ENCODE measurements at places on chromosomes 7 and 10. TPM values are rescaled to one million over a fixed set of nuclear protein-coding genes. Genes with fewer than 3 reads are reported as not detected.

MAGI2 gene
- 10.7 TPM for total RNA-seq

MSS51 gene
- 2.8 TPM for total RNA-seq

NPFFR1 gene
- total RNA-seq, result not detected

SNX10 gene
- not detected for total RNA-seq

AMZ1 gene
- 5.8 TPM for total RNA-seq

PLAU gene
- total RNA-seq, result 112 TPM

SLC25A28 gene
- total RNA-seq, result 27.5 TPM

SEMA3E gene
- 1.6 TPM for total RNA-seq

- DNase-seq, result no peak
Measured at GRCh38 chr7:19713676-19714075, 4.8 kb upstream of the POLR1F start.

- DNase-seq, result no peak
Measured at GRCh38 chr7:64187408-64187807, 19.6 kb upstream of the ZNF735 start.

GRCh38 chr10:23065181-23065948, 30.0 kb upstream of the MSRB2 start:
- peak; percentile 70 for DNase-seq

- no peak for DNase-seq
Measured at GRCh38 chr10:30233186-30233959, 115.7 kb downstream of the MTPAP start.

- no peak for DNase-seq
Measured at GRCh38 chr10:43224321-43224720, 42.5 kb downstream of the RASGEF1A start.

GRCh38 chr7:3092468-3092867, 48.8 kb upstream of the CARD11 start:
- DNase-seq, result no peak

GRCh38 chr7:113774182-113774807, 144.5 kb downstream of the PPP1R3A start:
- no peak for DNase-seq

DNA sequence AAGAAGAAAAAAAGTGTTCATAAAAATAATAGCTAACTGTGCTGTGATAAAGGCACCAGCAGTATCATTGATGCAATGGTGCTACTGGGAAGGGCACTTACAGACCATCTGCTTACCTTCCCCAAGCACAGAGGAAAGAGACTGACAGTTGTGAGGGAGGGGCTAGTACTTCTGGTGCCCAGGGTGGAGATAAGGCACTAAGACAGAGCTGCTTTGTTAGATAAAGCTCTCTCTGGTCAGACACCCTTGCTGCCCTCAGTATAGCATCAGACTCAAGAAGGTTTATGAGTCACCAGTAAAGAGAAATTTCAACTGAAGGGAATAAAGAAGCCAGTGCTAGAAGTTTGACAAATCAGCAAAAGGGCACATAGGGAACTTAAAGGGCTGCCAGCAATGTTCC, 325.6 kb downstream of the HPSE2 start:
- DNase-seq, result no peak

GRCh38 chr7:100572281-100572948, 1.3 kb downstream of the SAP25 start:
- no peak for DNase-seq

DNA sequence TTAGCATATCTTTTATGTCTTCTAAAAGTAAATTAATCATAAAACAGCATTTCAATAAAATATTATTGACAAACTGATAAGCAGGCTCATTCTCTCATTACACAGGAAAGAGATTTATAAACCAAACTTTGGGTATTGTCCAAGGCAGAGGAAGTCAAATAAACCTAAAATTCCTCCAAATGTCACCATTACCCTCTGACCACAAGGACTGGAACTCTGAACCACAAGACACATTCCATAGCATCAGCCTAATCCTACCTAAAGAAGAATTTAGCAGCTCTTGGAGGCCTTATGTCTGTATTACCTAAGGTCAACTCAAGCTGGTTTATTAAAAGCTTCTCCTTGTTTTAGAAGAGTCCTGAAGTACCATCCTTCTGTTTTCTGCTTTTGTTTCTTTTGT, 82.4 kb upstream of the SLC13A1 start:
- DNase-seq, result no peak

DNA sequence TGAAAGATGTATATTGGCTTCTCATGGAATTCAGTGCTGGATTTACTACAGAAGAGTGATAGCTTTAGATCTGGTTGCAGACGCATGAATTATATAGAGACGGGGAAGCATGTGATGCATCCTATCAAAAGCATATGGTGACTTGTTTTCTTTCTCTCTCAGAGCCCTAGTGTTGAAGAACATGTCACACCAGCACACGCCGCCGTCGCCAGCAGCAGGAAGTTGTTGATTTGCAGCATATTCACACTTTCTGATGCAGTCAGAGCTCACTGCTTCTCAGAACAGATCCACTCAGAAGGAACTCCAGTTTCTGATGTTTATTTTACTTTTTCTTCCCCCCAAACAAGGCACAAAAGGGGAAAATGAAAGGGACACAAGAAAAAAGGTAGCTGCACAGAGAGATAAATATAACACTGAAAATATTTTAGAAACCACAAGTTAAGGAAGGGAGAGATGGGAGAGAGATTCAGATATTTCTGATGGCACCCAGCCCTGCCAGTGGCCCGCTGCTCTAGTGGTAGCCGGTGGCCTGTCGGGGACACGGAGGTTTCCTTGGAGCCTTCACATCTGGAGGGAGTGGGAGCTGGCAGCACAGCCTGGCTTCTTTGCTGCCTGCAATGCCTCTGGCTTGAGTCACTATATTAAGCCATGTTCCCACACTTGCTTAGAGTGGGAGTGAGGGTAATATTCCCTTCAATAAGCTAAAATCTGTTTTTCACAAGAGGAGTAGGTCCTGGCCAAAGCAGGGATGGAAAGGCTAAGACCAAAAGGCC, 123.2 kb downstream of the NRP1 start:
- DNase-seq, result no peak

DNA sequence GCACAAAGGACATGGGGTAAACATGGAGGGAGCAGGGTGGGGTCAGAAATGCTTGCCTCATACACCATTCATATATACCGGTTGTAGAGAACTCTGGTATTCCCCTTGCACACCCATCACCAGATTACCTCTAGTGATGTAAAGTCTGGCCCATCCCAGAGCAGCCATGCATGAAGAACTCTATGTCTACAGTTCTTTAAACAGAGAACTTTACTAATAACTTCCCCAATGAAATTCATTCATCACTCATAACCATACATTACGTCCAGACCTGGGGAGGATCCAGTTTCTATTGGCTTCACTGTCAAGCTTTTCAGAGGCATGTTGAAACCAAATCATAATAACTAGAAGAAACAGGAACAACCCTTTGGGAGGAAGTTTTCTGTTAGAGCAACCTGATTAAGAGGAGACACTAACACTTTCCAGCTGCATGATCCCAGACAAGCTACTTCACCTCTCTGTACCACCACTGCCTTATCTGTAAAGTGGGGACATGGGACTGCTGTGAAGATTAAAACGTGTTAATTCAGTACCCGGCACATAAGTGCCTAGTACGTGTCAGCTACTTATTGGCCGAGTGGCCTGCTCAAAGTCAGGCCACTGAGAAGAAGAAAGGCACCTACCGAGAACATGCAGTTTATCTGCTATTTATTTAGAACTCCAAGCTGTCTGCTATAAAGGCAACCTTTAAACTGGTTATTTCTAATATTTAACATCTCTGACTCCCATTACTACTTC, 59.7 kb downstream of the IGF2BP3 start:
- no peak for DNase-seq

- no peak for DNase-seq
Measured at GRCh38 chr7:39589323-39590111, 23.3 kb downstream of the YAE1 start.

DNA sequence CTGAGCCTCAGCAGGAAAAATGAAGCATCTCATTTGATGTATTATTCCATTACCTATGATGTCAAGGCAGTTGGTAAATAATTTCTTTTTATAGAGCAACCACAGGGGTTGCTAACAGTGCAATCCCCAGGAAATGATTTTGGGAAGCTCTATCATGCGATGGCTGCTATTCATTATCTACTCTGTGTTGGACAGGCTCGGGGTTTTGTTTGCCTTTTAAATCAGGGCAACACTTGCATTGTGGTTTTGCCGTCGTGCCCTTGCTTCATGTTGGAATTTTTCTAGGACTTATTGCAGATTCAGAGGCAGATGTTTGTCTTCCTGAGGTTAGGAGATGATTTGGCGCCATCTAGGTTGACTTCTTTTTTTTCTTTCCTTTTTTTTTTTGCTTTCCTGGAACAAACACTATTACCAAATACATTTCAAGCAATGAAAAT, 128.4 kb downstream of the BICC1 start:
- no peak for DNase-seq

DNA sequence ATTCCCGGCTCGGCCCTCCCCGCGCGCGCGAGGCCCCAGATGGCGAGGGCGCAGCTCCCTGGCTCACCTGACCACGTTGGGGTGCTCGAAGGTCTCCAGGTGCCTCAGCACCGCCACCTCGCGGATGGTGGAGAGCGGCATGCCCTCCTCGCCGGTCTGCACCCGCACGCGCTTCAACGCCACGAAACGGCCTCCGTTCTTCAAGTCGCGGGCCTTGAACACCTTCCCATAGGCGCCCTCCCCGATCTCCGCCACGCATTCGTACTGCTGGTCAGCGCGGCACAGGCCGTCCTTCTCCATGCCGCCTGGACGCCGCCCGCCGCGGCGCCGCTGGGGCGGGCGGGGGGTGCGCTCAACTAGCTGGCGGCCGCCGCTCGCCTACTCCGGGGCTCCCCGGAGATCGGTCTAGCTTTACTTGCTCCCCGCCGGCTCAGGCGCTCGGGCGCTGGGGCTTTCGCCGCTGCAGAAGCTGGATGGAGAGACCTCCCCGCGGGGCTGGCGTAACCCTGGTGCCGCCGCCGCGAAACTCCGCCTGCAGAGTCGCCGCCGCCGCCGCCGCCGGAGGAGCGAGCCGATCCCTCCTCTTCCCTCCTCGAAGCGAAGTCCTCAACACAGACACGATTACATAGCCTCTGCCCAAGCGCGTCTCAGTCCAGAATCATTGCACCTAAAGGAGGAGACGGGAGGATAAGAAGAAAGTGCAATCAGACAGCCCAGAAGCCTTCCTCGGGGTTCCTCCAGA, 3.2 kb downstream of the CDK6 start:
- peak; percentile 93 for DNase-seq

All from osteocyte (in vitro differentiated cells).